GM23338 (cell line): ENCODE measurements at places on chromosomes 7 and 10.

DNA sequence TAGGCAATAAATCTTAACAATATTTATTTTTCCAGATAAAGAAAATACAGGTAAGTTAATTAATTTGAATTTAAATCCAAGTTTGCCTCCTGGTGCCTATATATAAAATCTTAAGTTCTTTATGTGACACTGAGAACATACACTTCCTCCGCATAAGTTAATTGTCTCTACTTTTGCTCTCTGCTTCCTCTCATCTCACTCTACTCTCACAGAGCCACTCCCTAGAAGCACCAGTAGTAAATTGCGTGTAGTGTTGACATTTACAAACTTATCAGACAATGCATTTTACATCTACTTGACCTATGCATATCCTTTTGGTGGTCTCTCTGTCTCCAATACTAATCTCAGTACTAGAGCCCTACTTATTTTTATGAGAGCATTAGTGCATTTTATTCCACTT, 144.5 kb downstream of the ETV1 start:
- DNase-seq: no peak
- H3K27me3 ChIP-seq: no peaks in the 10 kb centered on the region
- no peak overlapping the region for H3K27ac ChIP-seq
- H3K4me1 ChIP-seq: peaks cover 3% of the 10 kb centered on the region; the same call in 1 of the 2 replicates
- H3K4me3 ChIP-seq: no peak overlapping the region
- no peaks in the 10 kb centered on the region for H3K36me3 ChIP-seq

- no peak for DNase-seq
- H3K4me1 ChIP-seq: no peaks in the 10 kb centered on the region
- H3K27me3 ChIP-seq: no peaks in the 10 kb centered on the region
- H3K27ac ChIP-seq: no peak overlapping the region
- no peaks in the 10 kb centered on the region for H3K36me3 ChIP-seq
These were observed 28.2 kb downstream of the HBP1 start for GRCh38 chr7:107196834-107197610.

DNA sequence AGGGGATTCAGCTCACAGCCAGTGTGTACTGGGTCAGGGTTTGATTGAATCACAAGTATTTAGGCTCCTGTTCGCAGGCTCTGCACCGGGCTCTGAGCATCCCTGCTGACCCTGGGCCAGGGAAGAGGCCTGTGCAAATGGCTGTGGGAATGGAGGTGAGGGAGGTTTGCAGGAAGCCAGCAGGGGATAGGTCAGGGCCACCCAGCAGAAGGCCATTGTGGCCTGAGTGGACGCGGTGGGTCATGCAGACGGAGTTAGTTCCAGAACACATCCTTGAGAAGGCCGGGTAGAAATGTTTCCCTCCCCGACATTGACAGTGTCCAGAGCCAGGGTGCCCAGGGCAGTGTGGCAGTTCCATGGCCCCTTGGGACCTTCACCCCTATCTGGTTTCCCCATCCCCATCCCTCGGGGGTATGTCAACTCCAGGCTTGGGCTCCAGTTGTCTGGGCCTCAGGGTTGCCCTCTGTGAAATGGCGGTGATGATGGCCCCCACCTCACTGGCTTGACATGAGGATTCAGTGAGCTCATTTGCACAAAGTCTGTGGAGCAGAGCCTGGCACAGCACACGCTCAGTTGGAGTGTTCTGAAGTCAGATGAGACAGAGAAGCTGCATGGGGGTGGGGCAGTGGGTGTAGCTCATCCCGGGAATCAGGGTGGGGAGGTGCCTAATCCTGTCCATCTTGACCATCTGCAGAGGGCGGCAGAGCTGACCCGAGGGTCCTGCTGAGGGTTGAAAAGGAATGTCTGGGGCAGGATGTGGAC, 107.6 kb downstream of the ADCY1 start:
- no peak for DNase-seq
- no peaks in the 10 kb centered on the region for H3K4me1 ChIP-seq
- no peak overlapping the region for H3K4me3 ChIP-seq
- no peaks in the 10 kb centered on the region for H3K27me3 ChIP-seq

GRCh38 chr7:20224025-20224424, 6.8 kb upstream of the MACC1 start:
- no peaks in the 10 kb centered on the region for H3K27me3 ChIP-seq
- no peak for DNase-seq
- no peak overlapping the region for H3K27ac ChIP-seq
- H3K4me1 ChIP-seq: 0 out of 2 replicates have a peak, but pooled peaks cover 2% of the 10 kb centered on the region
- H3K36me3 ChIP-seq: no peaks in the 10 kb centered on the region

DNA sequence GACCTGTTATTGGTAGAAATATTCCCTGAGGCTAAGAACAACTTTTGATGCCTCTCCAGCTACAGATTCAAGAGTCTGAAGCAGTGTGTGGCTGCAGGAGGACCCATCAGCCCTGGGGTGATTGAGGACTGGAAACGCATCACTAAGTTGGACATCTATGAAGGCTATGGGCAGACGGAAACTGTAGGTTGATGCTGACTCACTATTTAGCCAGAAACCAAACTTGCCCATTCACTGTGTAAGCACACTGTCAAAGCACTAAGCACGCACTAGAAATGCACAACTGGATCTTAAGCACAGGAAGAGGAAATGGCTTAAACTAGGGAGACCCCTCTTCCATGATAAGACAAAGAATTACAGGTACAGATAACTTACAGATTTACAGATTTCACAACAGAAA, 20.8 kb downstream of the ACSM6 start:
- no peak overlapping the region for H3K27ac ChIP-seq
- H3K27me3 ChIP-seq: no peaks in the 10 kb centered on the region
- no peak for DNase-seq
- no peaks in the 10 kb centered on the region for H3K36me3 ChIP-seq
- peaks cover 4% of the 10 kb centered on the region for H3K4me1 ChIP-seq

DNA sequence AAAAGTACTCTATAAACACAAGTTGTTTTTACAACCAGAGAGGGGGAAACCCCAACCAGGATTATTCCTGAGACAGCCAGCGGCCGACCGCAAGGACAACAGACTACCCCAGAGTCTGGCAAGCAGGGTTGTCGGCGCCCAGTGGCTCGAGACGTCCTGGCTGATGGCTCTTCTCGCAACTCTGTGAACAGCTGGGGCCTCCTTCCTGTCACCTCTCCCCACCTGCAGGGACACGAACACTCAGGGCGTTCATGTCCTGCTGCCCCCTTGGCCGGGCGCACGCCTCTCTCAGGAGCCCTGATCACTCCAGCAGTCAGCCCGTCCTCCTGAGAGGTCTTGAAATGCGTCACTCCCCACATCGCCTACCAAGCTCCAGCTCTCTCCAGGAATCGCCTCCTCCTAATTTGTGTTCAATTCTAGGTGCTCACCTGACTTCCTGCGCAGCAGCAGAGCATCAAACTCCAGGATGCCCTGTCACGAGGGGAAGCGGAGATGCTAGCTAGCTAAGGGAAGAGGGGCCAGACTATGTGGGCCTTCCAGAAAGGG, 66.4 kb upstream of the TNRC18 start:
- DNase-seq: no peak
- no peak overlapping the region for H3K27ac ChIP-seq
